NK-92 treated with Interleukin-12 subunit alpha and Interleukin-12 subunit beta, amount 100 ng/mL, for 24 hours (cell line): ENCODE measurements at places on chromosomes 4 and X.

DNA sequence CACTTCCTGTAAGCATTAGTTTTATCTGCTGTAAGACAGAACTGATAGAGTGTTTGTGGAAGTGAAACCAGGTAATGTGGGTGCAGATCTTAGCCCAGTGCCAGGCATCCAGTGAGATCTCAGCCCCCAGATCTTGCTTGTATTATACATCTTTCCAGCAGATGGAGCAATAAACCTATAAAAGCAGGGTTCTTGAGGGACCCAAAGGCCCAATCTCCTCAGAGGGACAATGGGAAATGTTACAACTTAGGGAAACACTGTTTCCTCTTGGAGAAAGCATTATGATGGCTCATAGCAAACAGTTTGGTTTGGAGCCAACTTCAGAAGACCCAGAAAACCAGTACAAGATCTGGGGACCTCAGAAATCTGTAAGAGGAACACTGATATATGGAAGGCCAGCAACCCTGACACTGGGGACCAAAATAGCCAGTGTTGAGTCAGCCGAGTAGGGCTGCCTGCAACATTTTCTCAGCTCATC, 206.3 kb downstream of the SLC7A11 start:
- DNase-seq: no peak

DNA sequence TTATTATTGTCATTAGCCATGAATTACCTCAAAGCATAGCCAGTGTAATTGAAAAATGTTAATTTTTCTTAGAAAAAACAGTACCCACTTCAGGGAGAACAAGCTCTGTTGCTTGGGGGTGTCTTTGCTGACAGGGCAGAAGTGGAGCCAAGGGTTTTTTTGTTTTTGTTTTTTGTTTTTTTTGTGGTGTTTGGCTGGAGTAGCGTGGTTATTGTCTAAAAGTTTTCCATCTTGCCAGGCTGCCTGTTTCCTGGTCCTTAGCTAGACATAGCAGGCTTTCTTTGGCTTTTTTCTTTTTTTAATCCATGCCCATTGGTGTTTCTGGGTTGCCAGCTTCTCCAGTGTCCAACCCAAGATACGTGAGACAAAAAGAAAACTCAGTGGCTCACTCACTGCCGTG, 61.5 kb downstream of the CASP3 start:
- DNase-seq: no peak

DNA sequence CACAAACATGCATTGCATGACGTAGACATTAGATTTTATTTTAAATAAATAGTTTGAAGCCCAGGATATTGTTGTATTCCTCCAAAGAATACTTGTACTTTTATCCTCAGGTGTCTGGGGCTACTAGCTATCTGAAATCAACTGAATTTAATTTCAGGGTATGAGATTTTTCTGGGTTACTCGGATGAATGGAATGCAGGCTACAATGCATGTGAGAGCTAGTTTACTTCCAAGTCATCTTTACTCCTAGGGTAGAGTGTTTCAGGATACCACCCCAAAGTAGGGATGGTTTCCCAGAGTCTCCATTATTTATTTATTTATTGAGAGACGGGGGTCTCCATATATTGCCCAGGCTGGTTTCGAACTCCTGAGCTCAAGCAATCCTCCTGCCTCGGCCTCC, 66.4 kb downstream of the HPRT1 start:
- no peak for DNase-seq

GRCh38 chr4:47650584-47651130, 165.6 kb downstream of the ATP10D start:
- DNase-seq: no peak

GRCh38 chr4:13306356-13306755, 177.8 kb downstream of the RAB28 start:
- DNase-seq: no peak

- no peak for DNase-seq
Observed at GRCh38 chrX:30864383-30864785, 24.7 kb downstream of the TAB3 start.

DNA sequence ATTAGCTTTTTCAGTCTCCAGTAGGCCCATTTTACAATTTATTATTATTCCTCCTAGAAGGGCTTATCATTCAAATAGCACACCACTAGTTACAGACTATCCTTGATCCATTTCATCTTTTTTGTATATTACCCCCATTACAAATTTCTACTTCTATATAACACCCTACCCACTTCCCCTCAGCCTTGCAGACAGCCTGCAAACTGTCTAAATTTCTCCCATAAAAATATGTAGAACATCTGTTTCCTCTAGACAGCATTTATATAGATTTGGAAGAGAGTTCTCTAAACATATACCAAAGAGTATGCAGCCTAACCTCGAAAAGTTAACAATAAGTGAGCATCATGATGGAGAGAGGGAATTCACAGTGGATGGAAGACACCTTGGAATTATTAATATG, 30.8 kb downstream of the COMMD8 start:
- no peak for DNase-seq
